ENCODE measurements at places on chromosomes 1 and 21.

DNA sequence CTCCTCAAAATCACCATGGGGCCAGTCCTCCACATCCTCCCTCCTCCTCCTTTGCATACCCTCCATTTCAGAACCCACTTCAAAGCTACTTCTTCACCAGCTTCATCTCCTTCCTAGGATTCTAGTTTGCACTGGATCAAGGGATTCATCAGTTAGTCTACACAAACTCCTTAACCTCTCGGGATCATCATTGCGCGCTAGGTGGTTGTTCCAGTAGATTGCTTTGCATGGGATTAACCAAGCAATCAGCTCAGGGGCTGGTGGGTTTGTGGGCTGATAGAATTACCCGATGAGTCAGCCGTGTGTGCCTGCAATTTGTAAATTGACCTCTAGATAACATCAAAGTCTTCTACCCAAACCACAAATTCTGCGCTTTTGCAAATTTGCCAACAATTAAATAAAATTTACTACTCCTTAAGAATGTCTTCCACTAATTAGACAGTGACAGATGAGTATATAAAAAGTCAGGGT is 7.7 kb downstream of the KANK4 start:
- DNase-seq = peak; percentile 41

DNA sequence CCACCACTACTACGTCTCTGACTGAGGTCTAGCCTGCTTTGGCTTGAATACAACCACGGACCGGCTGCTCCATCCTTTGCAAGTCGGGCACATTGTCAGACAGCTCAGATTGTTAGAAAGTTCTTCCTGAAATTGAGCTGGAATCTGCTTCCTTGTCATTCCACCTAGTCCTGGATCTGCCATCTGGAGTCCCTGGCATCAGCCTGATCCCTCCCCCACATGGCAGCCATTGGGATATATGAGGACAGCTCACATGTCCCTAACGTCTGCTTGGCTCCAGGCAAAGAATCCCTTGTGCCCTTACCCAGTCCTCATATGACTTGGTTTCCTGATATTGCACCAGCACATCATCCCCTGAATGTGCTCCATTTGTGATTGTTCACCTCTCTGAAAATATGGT is 56.3 kb upstream of the SYT6 start:
- no peak for DNase-seq

GRCh38 chr1:110190282-110190929 is 19.7 kb upstream of the KCNC4 start:
- DNase-seq = no peak

DNA sequence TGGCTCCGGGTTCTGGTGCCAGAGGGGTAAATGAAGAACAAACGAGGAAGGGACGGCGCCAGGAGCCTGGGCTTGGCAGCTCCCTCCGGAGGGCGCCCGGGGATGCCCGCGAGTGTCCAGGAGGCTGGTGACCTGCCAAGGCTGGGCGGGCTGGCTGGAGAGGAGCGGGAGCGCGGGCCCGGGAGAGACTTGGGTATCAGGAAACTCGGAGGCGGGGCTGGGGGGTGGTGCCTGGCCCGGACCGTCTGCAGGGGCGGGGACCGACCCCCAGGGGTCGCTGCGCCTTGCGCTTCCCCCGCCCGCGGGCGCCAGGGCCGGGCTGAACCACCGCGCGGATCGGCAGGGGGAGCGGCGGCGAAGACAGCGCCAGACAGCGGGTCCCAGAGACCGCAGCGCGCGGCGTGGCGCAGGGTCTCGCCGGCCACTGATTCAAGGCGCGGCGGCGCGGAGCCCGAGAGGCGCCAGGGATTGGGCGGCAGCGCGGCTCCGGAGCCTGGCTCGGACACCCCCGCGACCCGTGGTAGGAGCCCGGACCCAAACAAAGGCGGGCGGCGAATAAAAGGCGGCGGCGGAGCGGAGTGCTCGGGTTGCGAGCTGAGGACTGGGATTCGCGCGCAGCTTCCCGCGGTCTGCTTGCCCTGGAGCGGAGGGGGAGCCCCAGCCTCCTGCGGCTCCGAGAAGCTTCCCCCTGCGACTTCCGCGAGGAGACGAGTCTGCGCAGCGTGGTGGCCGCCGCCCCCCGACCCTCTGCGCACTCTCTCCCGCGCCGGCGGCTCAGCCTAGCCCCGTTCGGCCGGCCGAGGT is at the start of gene DISP3:
DISP3 (plus strand) TSS at position 585 of the 804 bp plus-strand sequence. CDS start 21,838 bp downstream, outside the sequence.
- peak; percentile 96 for DNase-seq

- DNase-seq = no peak
Measured at GRCh38 chr1:230124186-230125128, 57.4 kb downstream of the GALNT2 start.

DNA sequence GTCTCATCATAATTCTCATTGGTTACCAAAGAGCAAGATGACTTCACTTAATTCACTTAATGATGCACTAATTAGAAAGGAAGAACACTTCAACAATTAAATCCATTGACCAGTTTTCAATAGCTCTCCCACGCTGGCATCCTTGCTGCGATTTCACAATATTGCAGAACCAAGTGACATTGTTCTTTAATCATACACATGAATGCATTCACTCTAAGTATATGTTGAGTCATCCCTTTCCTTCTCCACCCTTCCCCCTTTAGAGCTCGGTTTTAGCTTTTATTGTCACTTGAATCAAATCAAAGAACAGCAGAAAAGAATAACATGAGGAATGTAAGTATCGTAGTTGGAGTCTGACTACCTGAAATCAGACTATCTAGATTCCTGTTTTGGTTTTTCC is 233.6 kb upstream of the FMN2 start:
- DNase-seq = no peak

DNA sequence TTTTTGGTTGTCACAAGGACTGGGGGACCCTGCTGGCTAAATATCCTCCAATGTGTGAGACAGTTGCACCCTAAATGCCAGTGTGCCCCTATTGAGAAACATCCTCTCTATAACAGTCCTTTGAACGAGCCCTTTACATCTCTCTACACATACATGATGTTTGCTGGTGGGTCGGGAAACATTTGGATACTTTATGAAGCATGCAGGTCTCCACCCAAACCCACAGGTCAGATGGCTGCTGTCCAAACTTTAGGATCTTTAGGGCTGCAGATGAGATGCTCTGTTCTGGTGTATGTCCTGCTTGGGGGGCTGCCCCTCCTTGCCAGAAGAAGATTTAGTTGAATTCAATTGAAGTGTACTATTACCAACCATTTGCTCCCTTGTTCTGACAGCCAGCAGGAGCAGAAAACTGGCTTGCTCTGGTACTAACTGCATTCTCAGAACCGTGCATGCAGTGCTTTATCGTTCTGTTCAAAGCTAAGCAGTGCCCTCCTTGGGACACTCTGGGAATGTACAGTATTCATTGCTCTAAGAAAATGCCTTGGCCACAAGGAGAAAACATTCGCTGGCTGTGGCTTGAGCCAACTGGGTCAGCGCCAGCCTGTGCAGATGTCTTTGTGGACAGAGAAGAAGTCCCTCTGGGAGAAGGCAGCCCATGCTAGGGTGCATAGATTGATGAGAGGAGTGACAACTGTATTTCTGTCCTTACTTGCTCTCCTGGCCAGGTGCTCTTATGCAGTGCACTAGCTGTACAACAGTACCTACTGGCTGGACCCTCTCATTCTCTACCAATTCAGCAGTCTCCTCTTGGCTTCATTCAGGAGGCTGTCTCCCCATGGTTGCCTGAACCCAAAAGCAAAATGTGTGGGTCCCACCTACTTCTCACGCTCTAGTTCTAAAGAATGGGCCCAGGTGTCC is 61.4 kb upstream of the DIRAS3 start:
- DNase-seq = peak; percentile 72

Data from urothelium cell line (cell line).